ENCODE measurements at places on chromosomes 16 and 17.
A peak's percentile ranks its signal among the peaks of the same experiment; 100 is the strongest.

DNA sequence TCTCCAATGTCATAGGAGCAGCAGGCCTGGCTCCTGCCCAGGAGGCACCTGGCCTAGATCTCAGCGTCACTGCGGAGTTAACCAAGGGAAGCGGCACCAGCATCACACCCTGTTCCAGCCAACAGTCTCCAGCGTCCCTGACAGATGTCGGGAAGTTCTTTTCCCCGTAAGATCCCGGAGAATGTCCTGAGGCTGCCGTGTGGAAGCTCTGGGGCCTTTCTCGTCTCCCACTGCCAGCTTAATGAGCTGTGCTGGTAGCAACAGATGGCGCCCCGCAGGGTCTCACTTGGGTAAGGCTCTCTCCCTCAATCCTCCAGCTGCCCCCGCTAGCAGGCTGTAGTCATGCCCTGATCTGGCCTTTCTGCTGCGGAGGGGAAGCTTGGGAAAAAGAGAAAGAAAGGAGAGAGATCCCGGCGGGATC, 57.5 kb downstream of the MARCHF10 start:
- DNase-seq, result no peak

DNA sequence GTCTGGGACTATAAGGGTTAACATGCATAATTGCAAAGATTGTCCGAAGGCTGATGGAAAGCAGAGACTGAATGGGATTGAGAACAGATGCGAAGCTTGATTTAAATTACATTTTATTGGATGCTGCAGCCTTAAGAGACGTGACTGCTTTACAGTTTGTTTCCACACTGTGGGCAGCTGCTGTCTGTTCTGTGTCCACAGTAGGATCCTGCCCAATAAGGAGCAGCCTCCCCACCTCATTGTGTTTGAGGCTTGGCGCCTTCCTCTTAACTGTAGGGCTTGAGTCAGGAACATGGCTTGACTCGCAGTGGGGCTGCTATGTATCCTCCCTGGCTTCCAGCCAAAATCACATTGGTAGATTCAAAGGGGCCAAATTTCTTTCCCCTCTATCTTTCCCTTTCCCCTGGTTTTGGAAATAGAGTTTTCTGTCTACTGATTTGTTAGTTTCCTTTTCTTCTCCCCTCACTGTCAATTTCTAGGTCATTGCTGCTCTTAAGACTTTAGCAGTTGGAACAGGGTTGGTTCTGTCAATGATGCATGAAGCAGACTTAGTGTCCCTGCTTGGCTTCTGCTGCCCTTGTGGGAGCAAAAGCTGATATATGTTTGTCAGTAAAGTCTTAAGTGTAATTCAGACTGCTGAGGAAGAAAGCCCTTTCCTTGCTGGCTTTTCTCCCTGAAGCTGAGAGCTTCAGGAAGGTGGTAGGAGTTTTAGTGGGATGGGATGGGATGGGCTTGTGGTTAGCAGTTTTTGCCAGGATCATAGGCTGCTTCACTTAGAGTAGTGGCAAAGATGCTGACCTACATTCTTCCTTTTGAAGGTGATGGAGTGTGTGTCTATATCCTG, 5.0 kb upstream of the RARA start:
- no peak for DNase-seq

DNA sequence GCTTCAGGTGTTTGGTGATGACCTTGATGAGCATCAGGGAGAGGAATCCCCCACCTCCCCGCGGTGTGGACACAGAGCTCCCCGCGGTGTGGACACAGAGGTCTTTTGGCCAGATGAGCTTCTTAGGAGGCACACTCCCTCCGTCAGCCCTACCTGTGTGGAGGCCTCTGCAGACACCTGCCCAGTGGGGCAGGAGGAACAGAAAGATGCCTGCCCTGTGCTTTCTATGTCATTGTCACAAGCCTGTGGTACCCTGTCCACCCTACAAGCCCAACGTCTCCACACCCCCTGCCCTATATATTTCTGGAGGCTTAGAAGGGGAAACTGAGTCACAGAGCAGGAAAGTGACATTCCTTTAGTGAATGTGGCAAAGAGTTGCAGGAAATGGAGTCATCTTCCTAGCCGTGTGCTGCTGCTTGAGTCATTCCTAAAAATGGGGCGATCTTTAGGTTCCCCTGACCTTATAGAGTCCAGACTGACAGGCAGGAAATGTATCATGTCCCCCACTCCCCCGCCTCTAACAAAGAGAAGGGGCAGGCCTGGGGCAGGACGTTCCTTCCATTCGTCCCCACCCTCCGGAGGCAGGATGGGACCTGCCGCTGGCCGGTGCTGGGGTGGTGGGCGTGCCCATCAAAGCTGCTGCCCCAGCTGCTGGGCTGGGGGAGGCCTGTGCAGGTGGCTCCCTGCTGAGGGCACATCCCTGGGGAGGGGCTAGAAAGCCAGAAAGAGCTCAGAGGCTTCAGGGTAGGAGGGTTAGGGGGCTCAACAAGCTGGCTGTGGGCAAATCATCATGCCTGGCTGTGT, 1.0 kb upstream of the C16orf74 start:
- no peak for DNase-seq

DNA sequence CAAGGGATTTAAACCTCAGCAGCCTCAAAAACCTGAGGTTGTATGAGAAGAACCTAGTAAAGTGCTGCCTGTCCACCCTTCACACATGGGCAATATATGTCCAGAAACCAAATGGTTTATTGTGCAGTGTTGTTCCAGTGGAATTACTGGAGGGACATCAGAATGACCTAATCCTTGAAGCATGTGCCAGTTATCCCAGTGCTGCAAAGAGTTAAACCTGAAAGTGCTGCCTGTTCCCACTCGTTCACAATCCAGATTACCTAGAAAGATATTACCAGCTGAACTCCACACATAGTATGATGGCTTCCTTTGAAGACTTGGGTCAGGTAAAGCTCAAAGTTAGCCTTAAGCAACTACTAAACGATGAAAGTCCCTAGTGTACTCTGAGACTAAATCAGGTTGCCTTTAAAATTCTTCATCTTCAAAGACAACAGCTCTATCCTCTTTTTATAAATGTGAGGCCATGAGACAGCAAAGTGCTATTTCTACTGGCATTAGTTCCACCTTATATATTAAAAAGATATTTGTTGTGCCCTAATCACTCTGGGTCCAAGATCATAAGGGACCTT, 133.1 kb downstream of the SNX11 start:
- no peak for DNase-seq

DNA sequence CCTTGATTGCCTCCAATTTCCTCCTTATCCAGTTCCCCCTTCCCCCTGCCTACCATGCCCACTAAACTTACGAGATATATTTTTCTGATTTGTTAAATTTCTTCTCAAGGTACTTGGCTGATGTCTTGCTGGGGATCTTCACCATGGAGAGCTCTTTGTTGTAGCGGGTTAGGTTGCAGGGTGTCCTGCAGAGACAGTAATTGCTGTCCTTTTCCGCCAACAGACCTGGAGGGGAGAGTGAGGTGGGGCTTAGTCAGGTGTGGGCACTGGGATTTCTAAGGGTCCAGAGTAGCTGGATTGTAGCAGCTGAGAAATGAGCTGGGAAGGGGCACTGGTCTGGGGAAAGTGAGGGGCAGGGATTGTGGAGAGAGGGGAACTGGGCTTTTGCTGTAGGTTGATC, 32.1 kb downstream of the SPACA3 start:
- no peak for DNase-seq

DNA sequence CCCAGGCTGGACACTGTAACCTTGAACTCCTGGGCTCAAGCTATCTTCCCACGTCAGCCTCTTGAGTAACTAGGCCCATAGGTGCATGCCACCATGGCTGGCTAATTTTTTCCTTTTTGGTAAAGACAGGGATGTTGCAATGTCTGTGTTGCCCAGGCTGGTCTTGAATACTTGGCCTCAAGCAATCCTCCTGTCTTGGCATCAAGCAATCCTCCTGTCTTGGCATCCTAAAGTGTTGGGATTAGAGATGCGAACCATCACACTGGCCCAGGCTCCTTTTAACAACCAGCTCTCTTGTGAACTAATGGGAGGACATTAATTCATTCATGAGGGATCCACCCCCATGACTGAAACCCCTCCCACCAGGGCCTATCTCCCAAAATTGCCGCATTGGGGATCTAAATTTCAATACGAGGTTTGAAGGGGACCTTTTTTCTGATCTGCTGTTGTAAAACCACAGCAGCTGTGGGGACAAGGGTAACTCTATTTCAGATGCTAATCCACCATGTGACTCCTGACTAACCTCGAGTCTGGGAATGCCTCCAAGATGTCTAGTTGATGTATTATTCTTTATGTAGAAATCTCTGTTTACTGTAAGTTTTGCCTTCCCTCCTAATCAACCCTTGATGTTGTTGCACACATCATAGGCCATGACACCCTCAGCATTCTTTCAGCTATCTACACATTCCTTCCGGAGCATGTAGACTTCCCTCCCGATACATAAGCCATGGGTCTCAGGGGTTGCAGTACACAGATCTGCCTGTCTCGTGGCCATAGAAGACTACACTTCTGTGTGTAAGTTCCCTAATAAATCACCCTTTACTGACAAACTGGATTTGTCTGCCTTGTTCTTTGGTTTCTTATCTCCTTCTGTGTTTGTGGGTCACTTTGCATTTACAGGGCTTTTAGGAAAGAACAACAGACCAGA, 37.6 kb downstream of the RNF112 start:
- DNase-seq, result no peak

- DNase-seq, result no peak
Observed at GRCh38 chr17:69477204-69477902, 62.9 kb downstream of the MAP2K6 start.

- no peak for DNase-seq
Observed at GRCh38 chr17:40197550-40197949, 20.3 kb downstream of the RAPGEFL1 start.

DNA sequence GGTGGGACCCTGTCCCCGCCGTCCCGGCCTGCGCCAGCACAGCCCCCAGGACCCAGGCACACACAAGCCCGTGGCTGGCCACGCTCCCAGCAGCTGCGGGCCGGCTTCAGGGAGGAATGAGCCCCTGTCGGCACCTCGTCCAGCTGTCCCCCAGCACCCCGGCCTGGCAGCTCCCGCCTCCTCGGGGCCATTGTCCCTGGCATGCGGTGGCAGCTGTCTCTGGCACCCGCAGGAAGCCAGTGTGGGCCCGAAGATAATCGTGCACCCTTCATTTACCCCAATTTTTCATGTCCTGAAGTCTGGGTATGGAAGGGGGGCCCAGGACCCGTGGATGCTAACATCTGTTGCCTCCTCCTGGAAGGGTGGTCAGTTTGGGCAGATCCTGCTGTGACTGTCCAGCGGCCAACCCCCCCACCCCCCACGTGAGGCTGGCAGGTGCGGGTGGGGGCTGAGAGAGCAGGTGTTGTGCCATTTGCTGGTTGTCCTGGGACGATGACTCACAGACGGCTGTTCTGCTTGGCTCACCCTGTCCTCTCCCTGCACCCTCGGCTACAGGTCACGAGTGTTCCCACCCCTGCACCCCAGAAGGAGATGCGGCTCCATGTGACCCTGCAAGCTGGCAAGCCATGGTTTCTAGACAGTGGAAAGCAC, 4.0 kb upstream of the LMF1 start:
- no peak for DNase-seq

GRCh38 chr16:30122604-30123160, 338 bp downstream of the MAPK3 start:
- DNase-seq, result no peak

DNA sequence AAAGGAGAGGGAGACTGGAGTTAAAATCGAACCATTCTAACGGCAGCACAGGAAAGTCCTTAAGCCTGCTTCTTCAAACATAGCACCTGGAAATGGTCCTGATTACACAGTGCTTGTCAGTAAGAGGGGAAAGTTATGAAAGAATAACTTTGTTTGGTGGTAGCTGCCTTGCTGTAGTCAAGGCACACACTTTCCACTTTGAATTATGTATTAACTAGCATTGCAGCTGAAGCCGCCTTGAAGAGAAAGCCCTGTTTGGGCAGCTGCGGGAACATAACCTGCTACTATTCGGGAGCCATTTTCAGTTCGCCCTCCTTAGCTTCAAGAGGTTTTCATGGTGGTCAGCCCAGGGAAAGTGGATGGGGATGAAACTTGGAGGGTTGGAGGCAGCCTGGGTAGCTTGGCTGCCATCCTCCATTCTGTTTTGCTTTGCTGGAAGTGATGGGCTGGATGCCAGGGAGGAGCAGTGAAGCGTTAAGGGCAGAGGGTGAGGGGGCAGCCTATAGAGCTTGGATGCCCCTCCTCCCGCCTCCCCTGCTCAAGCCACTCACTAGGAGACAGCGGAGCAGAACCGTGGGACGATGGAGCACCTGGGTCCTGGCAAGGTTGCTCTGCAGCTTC, 5.3 kb upstream of the HAS3 start:
- DNase-seq, result no peak

GRCh38 chr16:78990309-78990701, 610.2 kb downstream of the MAF start:
- DNase-seq, result no peak

GRCh38 chr16:25509456-25509855, 182.3 kb upstream of the HS3ST4 start:
- DNase-seq, result no peak

- DNase-seq, result no peak
Observed at GRCh38 chr17:71530248-71530647, 590.6 kb upstream of the SOX9 start.

- peak; percentile 52 for DNase-seq
Observed at GRCh38 chr16:66961065-66961744, at the start of gene CES3. Gene CES3 (plus strand): TSS chr16:66961266. CDS start chr16:66961308, 42 bp downstream.

- no peak for DNase-seq
Observed at GRCh38 chr17:8518326-8518725, 82.6 kb downstream of the NDEL1 start.

GRCh38 chr17:75773808-75774470, 8.9 kb upstream of the GALK1 start:
- DNase-seq, result no peak

DNA sequence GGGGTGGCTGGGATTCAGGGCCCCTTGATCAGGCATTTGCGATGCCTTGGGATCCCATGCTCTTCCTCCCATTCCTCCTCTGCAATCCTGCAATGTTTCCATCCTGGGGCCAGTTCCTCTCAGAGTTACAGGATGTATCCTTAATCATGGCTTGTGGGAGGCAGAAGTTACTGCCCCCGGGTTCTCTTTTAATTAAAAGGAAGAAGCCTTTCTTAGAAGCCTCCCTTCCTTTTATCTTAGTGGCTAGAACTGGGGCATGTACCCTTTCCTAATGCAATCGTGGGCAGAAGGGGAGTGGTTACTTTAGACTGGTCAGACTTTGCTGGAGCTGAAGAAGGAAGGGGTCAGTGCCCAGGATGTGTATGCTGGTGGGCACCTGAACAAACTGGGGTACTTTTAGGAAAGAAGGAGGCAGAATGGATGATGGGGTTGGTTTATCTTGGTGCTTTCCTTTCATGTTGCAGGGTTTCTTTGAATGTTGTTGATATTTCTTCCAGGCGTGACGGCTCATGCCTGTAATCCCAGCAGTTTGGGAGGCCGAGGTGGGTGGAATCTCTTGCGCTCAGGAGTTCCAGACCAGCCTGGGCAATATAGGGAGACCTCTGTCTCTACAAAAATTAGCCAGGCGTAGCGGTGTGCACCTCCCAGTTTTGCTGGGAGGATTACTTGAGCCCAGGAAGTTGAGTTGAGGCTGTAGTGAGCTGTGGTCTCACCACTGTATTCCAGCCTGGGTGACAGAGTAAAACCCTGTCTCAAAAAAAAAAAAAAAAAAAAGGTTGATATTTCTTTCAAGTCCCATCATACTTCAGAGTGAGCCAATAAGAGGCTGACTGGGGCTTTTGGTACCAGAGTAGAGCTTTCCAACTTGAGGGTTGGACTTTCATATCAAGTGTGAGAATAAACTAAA, 13.2 kb upstream of the SPN start:
- no peak for DNase-seq

- no peak for DNase-seq
Observed at GRCh38 chr17:7313088-7313889, 1.9 kb downstream of the GPS2 start.
